ENCODE measurements at places on chromosomes 2 and 18. TPM values are rescaled to one million over a fixed set of nuclear protein-coding genes. Genes with fewer than 3 reads are reported as not detected.

DNA sequence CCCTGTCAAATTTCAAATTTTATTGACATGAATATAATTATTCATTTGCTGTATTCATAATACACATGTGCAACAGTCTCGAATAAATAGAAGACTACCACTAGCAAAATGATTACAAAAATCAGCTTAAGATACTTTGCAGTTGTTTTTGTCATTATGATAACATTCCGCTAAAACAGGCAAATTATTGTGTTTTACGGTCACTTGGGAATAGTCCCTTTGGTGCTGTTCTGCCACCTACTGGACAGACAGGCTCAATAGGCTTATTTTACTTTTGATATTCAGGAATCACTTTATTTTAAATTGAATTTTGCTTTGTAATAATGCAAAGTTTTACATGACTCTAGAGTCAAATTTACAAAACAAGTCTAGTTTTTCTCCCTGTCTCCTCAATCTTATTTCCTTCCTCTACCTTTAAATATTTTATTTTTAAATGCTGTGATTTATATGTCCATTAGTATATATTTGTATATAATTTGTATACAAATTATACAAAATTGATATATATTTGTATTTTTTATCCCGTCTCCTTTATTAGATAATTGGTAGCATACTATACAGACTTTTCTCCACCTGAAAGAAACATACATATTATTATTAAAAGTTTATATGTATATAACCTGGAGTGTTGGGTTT is 456.3 kb downstream of the DLGAP1 start:
- H3K4me3 ChIP-seq, result no peak overlapping the region
- H3K27me3 ChIP-seq, result no peaks in the 10 kb centered on the region
- DNase-seq, result no peak
- no peaks in the 10 kb centered on the region for H3K4me1 ChIP-seq
- peaks cover 5% of the 10 kb centered on the region for H3K36me3 ChIP-seq

GRCh38 chr2:43430489-43430888 is 165.3 kb downstream of the THADA start:
- H3K27ac ChIP-seq, result no peak overlapping the region
- no peaks in the 10 kb centered on the region for H3K27me3 ChIP-seq
- DNase-seq, result no peak

GRCh38 chr2:179226203-179226960 is 38.2 kb downstream of the SESTD1 start:
- no peak for DNase-seq
- H3K36me3 ChIP-seq, result no peaks in the 10 kb centered on the region
- no peak overlapping the region for H3K4me3 ChIP-seq
- no peaks in the 10 kb centered on the region for H3K4me1 ChIP-seq
- no peaks in the 10 kb centered on the region for H3K27me3 ChIP-seq
- no peak overlapping the region for H3K27ac ChIP-seq

GRCh38 chr18:7174344-7175095 is 56.4 kb upstream of the LRRC30 start:
- peak; percentile 66 for DNase-seq
- no peaks in the 10 kb centered on the region for H3K27me3 ChIP-seq
- H3K4me1 ChIP-seq, result no peaks in the 10 kb centered on the region
- no peaks in the 10 kb centered on the region for H3K36me3 ChIP-seq
- H3K27ac ChIP-seq, result no peak overlapping the region

- H3K4me1 ChIP-seq, result no peaks in the 10 kb centered on the region
- no peaks in the 10 kb centered on the region for H3K27me3 ChIP-seq
- H3K36me3 ChIP-seq, result peaks cover 17% of the 10 kb centered on the region
- H3K4me3 ChIP-seq, result no peak overlapping the region
- DNase-seq, result no peak
Measured at GRCh38 chr18:36786686-36787085, 42.1 kb downstream of the TPGS2 start.

DNA sequence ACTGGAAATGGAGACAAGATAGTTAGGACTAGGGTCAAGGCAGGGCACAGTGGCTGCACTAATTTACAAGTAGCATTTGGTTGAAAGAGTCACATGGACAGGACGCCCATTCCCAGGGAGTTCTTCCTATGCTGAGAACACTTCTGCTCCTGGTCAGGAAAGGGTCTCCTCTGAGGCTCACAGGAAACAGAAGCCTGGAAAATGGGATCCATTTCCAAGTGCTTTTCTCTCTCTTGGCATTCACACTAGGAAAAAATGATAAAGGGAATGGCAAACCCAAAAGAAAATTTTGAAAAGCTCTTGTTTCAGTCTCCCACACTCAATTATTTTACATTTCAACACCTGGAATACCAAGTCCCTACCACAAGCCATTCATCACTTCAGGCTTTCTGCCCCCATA is 88.7 kb downstream of the COBLL1 start:
- no peak overlapping the region for H3K27ac ChIP-seq
- H3K36me3 ChIP-seq, result no peaks in the 10 kb centered on the region
- DNase-seq, result no peak
- no peaks in the 10 kb centered on the region for H3K4me1 ChIP-seq
- H3K27me3 ChIP-seq, result no peaks in the 10 kb centered on the region

GRCh38 chr2:228688007-228688645 is 506.6 kb upstream of the SPHKAP start:
- H3K36me3 ChIP-seq, result no peaks in the 10 kb centered on the region
- no peak overlapping the region for H3K4me3 ChIP-seq
- no peak for DNase-seq
- H3K4me1 ChIP-seq, result no peaks in the 10 kb centered on the region
- no peaks in the 10 kb centered on the region for H3K27me3 ChIP-seq
- H3K27ac ChIP-seq, result no peak overlapping the region

GRCh38 chr2:11203480-11203879 is 48.2 kb downstream of the SLC66A3 start:
- H3K4me1 ChIP-seq, result no peaks in the 10 kb centered on the region
- DNase-seq, result no peak
- H3K36me3 ChIP-seq, result peaks cover 2% of the 10 kb centered on the region

- no peak for DNase-seq
- no peaks in the 10 kb centered on the region for H3K36me3 ChIP-seq
- H3K4me3 ChIP-seq, result no peak overlapping the region
- no peaks in the 10 kb centered on the region for H3K4me1 ChIP-seq
- no peaks in the 10 kb centered on the region for H3K27me3 ChIP-seq
- no peak overlapping the region for H3K27ac ChIP-seq
Measured at GRCh38 chr18:75391279-75392225, 36.0 kb downstream of the SMIM21 start.

DNA sequence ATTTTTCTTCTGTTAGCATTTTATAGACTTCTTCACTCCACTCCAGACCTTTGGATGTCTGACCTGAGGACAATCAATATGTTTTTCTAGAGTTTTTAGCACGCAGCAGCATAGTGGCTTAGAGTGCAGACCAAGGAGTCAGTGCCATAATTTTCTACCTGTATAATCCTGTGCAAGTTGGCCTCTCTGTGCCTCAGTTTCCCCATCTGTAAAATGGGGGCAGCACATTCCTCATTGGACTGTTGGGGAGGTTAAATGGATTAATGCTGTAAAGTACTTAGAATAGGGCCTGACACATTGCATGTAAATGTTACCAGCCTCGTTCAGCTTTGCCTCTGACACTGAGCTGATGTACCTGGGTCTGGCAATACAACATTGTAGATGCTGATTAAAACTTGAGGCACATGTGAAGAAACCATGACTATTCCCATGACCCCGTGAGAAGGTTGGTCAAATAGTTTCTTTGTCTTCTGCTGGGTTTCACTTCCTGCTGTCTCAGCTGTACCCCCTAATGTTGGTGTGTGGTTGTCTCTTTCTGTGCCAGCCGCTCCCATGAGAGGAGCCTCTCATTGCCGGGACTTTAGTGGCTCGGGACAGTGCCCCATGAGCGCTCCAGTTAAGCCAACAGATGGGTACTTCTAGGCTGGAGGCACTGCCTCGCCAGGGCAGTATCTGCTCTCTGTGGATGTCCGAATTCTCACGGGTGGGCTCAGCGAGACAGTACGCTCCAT is 125.3 kb downstream of the SH3RF3 start:
- no peaks in the 10 kb centered on the region for H3K4me1 ChIP-seq
- no peak overlapping the region for H3K27ac ChIP-seq
- no peaks in the 10 kb centered on the region for H3K36me3 ChIP-seq
- no peaks in the 10 kb centered on the region for H3K27me3 ChIP-seq
- H3K4me3 ChIP-seq, result no peak overlapping the region
- no peak for DNase-seq

GRCh38 chr2:123958011-123958410 is 67.1 kb upstream of the CNTNAP5 start:
- H3K4me3 ChIP-seq, result no peak overlapping the region
- no peaks in the 10 kb centered on the region for H3K4me1 ChIP-seq
- H3K36me3 ChIP-seq, result no peaks in the 10 kb centered on the region
- no peak overlapping the region for H3K27ac ChIP-seq
- H3K27me3 ChIP-seq, result no peaks in the 10 kb centered on the region

GRCh38 chr2:227884511-227884947 is 13.1 kb downstream of the DAW1 start:
- no peak overlapping the region for H3K27ac ChIP-seq
- H3K4me1 ChIP-seq, result no peaks in the 10 kb centered on the region
- peak; percentile 93 for DNase-seq
- no peaks in the 10 kb centered on the region for H3K36me3 ChIP-seq
- no peaks in the 10 kb centered on the region for H3K27me3 ChIP-seq
- no peak overlapping the region for H3K4me3 ChIP-seq

- H3K36me3 ChIP-seq, result no peaks in the 10 kb centered on the region
- H3K27me3 ChIP-seq, result no peaks in the 10 kb centered on the region
- no peak for DNase-seq
- no peak overlapping the region for H3K27ac ChIP-seq
- H3K4me3 ChIP-seq, result no peak overlapping the region
Measured at GRCh38 chr2:227876300-227876801, 4.9 kb downstream of the DAW1 start.

DNA sequence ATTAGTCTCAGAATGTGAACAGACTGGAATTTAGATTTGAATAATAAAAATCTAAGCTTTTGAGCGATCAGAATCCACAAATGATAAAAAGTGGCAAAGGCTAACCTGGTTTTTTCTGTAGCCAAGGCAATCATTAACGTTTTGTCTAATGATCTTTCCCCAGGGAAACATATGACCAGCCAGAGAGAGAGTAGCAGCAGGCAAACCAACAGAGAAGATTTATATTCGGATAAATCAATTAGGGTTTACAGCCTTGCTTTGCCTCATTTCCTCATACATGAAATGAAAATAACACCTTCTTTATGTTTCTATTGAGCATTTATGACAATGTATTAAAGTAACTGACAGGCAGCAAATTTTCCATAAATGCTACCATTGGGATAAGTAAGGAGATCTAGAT is 14.5 kb downstream of the TIA1 start:
- H3K4me3 ChIP-seq, result no peak overlapping the region
- H3K27me3 ChIP-seq, result no peaks in the 10 kb centered on the region
- H3K4me1 ChIP-seq, result no peaks in the 10 kb centered on the region

- H3K4me3 ChIP-seq, result no peak overlapping the region
- no peak for DNase-seq
- no peak overlapping the region for H3K27ac ChIP-seq
- H3K27me3 ChIP-seq, result no peaks in the 10 kb centered on the region
- H3K4me1 ChIP-seq, result peaks cover 6% of the 10 kb centered on the region
Measured at GRCh38 chr2:64323197-64323596, 130.8 kb upstream of the LGALSL start.

GRCh38 chr2:120419955-120420354 is 74.0 kb downstream of the INHBB start:
- H3K4me1 ChIP-seq, result no peaks in the 10 kb centered on the region
- no peaks in the 10 kb centered on the region for H3K36me3 ChIP-seq
- H3K27ac ChIP-seq, result no peak overlapping the region
- no peaks in the 10 kb centered on the region for H3K27me3 ChIP-seq
- H3K4me3 ChIP-seq, result no peak overlapping the region
- DNase-seq, result no peak

DNA sequence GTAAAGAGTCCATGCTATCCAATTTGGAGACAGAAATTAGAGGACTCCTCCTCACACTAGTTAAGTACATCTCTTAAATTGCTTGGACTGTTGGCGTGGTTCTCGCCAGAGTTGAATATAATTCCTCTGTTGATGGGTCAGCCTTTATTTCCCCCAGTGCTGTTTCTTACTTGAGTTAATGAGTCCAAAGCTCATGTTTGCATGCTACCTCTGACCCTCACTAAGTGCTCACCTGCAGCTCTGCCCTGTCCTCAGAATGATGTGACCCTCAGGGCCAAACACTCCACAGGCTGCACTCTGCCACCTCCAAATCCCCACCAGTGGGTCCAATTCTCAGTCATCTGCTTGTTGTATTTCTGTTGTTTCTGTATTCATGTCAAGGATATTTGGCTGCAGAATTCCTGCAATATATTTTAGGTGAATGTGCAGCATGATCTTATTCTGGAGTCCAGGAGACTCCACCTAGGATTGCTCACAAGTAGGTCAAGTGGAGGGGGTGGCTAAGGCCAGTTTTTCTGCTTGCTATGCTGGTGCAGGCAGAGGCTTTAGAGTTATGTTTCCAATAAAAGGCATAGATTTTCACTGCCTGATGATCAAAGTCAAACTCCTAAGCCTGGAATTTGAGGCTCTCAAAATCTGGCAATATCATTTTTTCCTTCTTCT is 37.8 kb downstream of the RDH14 start:
- no peak overlapping the region for H3K4me3 ChIP-seq
- H3K27me3 ChIP-seq, result no peaks in the 10 kb centered on the region
- H3K27ac ChIP-seq, result no peak overlapping the region
- no peak for DNase-seq
- no peaks in the 10 kb centered on the region for H3K36me3 ChIP-seq

DAPL1 gene
- not detected for total RNA-seq

TTC32 gene
- total RNA-seq, result 8.9 TPM

FOXI3 gene
- 18.3 TPM for total RNA-seq

KCNS3 gene
- 7.2 TPM for total RNA-seq

EGR4 gene
- total RNA-seq, result 1.2 TPM

STPG4 gene
- 0.13 TPM for total RNA-seq

SULT1C4 gene
- 0.96 TPM for total RNA-seq

GCG gene
- total RNA-seq, result not detected

HAT1 gene
- 73.0 TPM for total RNA-seq

EFHD1 gene
- 2.8 TPM for total RNA-seq

CD8B gene
- total RNA-seq, result 0.24 TPM
